ENCODE measurements at places on chromosomes 5 and 9.
A peak's percentile ranks its signal among the peaks of the same experiment; 100 is the strongest.

DNA sequence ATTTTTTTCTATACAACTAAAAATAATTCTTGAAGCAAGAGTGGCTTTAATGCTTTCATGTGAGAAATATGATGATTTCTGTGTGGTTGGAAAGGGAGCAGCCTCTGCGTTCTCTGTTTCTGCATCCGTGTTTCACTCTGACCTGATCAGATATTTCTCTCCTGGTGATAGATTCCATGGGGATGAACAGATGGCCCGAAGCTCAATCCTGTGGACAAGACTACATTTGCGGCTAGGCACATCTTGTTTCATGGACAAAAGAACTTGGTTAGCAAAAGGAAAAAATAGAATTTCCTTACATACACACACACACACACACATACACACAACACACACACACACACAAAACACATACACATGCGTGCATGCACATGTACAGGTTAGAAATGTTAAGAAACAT, 218.2 kb upstream of the ADAMTS16 start:
- DNase-seq: no peak

GRCh38 chr9:7186175-7186574, 428.4 kb downstream of the KDM4C start:
- DNase-seq: no peak

DNA sequence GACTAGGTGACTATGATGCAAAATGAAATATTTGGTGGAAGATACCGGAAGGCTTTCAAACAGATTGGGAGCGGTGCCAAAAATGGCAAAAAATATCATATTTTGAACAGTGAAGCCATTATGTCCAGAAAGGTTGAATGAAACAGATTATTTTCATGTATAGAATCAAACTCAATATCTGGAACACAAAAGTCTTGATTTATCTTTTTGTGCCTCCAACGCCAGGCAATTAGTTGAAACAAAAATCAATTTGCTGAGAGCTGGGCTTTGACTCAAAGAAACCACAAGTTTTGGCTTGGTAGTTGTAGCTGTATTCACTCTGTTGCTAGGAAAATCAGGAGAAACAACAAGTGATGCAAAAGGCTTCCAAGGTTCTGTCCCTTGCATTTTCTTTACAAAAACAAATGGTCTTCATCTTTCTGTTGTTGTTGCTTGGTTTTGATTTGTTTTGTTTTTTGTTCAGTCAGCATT, 421.7 kb upstream of the TYRP1 start:
- no peak for DNase-seq

DNA sequence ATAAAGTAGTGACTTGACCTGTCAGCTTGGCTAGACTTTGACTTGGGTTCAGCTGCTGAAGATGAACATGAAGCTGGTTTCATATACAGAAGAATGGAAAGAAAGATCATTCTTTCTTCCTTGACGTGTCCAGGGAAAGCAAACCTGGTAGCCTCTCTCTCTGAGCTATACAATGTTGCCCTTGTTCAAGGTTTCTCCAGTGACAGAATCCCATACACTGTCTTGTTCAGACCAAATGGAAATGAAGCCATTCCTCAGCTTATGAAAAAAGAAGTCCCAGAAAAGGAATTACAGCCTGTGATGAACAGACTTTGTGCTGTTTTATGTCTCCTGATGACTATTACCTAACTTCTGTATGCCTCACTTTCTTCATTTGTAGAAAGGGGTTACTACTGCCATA, 349.8 kb upstream of the KLF4 start:
- DNase-seq: no peak

GRCh38 chr9:74499770-74500583, 2.8 kb downstream of the RORB start:
- no peak for DNase-seq

GRCh38 chr5:172733131-172733973, 37.6 kb downstream of the DUSP1 start:
- DNase-seq: no peak

DNA sequence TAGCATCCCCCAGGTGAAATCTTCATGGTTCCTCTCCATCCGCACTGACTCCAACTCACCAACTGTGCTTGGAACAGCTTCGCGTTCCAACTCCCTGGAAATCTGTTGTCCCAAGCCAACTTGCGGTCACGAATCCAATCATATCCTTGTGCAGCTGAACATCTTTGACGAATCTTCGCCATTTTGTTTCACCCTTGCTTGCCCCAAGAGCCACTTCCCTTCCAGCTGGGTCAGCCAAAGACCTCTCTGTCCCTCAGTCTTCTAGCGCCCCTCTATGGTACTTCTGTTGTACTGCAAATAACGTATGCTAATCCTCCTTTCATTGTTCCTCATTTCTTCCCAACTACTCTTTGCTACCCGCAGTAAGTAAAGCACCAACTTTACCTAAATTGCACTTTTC, 61.0 kb upstream of the TARS1 start:
- no peak for DNase-seq

GRCh38 chr5:88380332-88380731, 111.7 kb upstream of the TMEM161B start:
- DNase-seq: no peak

GRCh38 chr5:122774861-122775549, at the start of gene SNX2:
Gene SNX2, plus strand, starts transcription at chr5:122775080. Its CDS starts 24 bp downstream, at chr5:122775104.
- peak; percentile 77 for DNase-seq

GRCh38 chr5:38500573-38501260, 55.7 kb downstream of the LIFR start:
- DNase-seq: no peak

DNA sequence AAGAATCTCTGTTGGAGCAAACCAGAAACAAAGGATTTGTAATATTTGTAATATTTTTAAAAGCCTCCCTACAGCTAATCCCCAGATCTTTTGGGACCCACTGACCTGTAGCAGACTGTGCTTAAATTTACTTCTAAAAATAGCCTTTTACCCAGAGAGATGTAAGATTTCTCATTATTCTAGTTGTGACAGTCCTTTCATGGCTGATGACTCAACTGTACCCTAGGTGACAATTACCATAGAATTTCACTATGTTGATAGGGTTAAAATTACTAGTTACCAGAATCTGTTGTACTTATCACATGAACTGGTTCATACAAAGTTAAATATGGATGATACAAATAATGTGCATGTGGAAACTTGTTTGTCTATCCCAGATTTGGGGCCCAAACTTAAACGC, 543.9 kb upstream of the SEMA6A start:
- DNase-seq: no peak

GRCh38 chr5:17018871-17019270, 82.8 kb upstream of the MYO10 start:
- no peak for DNase-seq

- no peak for DNase-seq
These were observed 27.2 kb downstream of the CSF2 start for GRCh38 chr5:132100672-132101261.

DNA sequence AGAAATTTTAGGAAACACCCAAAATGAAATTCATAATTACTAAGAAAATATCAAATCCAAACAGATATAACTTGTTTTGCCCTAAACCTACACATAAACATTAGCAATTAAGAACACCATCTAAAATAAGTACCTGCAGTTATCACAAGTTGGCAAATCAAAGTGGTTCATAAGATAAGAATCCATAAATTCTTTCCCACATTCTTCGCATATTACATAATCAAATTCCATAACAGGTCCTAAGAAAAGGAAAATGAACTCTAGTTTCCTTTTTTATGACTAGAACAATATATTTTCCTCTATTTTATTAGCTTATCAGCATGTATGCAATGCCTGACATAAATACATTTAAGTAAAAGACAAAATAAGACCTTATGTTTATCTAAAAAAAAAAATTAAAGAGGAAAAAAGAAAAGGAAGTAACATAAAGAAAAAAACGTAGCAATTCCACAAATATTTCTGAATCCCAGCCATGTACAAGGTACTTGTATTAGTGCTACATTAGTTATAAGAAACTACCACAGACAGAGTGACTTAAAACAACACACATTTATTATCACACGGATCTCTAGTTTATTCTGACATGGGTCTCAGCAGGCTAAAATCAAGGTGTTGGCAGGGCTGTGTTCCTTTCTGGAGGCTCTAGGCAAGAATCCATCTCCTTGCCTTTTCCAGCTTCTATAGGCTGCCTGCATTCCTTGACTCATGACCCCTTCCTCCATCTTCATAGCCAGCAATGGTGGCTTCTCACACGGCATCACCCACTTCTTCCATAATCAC, 7.5 kb downstream of the XPA start:
- no peak for DNase-seq

DNA sequence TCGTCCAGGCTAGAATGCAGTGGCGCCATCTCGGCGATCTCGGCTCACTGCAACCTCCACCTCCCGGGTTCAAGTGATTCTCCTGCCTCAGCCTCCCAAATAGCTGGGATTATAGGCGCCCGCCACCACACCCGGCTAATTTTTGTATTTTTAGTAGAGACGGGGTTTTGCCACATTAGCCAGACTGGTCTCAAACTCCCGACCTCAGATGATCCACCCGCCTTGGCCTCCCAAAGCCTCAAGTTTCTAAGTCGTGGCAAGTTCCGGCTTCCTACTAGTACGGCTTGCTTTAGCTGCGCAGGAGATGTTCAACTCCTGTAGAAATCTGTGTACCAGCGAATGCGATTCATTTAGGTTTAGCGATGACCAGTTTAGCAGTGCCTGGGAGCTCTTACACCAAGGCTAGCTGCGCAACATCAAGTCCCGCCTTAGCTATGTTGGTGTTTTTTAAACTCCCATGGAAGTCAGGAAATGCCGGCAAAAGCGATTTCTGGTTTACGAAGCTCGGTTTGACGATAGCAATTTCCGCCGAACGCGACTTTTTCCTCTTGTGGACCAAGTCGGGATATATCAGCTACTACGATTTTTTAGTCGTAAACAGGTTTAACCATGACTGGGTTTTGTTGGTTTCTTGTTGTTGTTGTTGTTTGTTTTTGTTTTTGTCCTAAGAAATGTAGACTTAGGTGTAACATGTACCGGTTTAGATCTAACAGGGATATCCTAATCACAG, 46.4 kb downstream of the ANXA2R start:
- DNase-seq: no peak

DNA sequence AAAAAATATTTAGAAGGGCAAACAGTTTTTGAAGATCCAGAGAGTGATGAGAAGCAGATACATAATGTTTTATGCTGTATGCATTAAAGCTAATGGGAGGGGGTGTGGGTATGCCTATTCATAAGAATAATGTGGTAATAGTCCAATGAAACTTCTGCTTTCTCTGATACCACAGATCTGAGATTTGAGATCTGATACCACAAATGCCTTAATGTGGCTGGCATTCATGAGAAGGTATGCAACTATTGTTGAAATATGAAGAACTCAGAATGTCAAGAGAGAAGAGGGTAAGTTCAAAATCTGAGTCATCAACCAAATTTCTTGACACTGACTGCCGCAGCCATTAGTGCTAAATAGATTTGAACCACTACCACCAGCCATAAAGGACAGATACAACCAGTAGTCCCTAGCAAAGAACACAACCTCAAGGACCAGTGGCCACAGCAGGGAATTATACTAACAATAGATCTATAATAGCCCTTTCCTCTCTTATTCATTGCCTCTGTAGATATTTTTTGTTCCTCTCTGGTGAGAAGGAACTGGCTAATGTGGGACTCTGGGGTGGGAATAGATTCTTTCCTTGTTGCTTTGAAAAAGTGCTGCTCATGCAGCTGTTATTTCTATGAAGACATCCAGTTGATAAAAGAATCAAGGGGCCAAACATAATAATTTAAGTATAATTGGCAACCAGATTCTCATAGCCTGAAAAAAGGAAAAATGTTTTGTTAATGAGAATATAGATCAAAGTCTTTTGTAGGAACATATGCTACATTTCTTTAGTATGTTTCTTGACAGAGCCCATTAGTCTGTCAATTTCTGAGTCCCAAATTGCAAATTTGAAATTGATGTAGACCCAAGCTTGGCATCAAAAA, 256.5 kb upstream of the ZNF608 start:
- no peak for DNase-seq

- peak; percentile 79 for DNase-seq
These were observed at the start of gene OLFM1 for GRCh38 chr9:135087489-135087792. Gene OLFM1, plus strand, starts transcription at chr9:135087668. Its CDS starts 322 bp downstream, at chr9:135087990.

DNA sequence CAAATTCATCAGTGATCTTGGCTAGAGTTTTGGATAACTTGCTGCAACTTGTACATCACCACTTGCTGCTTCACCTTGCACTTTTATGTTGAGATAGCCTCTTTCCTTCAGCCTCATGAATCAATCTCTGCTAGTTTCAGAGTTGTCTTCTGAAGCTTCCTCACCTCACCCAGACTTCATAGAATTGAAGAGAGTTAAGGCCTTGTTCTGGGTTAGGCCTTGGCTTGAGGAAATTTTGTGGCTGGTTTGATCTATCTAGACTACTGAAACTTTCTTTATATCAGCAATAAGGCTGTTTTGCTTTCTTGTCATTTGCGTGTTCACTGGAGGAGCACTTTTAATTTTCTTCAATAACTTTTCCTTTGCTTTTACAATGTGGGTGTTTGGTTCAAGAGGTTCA, 12.8 kb downstream of the FER start:
- no peak for DNase-seq

DNA sequence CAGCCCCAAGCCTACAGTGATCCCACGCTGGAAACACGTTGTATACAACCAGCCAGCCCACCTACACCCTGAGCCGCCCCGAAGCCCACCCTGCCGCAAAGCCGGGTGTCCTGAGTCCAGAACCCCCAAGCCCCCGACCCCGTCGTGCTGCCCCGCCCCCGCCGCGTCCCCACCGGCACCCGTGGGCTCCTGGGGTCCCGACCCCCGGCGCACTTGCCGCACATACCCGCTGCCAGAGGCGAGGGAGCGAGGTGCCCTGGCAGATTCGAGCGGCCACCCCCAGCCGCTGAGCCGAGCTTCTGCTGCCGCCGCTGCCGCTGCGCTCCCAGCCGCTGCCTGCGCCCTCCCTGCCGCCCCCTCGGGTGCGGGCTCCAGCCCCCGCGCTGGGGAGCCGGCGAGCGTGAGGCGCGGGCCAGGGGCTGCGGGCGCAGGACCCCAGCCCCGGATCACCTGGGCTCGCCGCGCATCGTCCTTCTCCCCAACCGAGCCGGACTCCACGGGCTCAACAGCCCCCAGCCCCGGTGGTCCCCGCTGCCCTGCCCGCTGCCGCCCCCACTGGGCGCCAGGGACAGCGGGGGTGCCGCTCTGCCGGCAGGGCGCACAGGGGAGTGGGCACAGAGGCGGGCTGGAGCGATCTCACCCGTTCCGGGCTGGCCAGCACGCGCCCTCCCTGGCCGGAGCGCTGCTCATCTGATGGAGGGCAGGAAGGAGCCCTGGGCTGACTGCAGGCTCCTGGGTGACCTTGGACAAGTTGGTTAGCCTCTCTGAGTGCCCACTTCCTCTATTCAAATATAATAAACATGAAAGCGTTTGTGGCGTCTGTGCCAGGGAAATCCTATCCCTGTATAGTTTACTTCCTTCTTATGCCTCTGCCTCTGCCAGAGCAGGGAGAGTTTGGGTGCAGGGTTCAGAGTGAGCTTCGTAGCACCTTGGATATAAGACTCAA, at the start of gene HTR4:
Gene HTR4, minus strand, starts transcription at position 692 of the 946 bp plus-strand sequence. CDS start 17,513 bp downstream, outside the sequence.
- no peak for DNase-seq
